ENCODE measurements at places on chromosomes 11 and 22. TPM values are rescaled to one million over a fixed set of nuclear protein-coding genes. Genes with fewer than 3 reads are reported as not detected.
A peak's percentile ranks its signal among the peaks of the same experiment; 100 is the strongest.

DNA sequence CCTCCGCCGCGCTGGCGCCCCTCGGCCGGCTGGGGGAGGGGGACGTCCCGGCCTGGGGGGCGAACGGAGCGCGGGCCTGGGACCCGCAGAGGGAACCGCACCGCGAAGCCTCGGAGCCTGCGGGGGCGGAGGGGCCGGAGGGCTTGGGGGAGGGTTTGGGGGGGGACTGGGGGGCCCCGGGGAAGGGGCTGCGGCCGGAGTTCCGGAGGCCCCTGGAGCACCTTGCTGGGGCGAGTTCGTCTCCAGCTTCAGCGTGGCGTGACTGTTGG, 261 bp upstream of the SCT start:
- no peak for DNase-seq

DNA sequence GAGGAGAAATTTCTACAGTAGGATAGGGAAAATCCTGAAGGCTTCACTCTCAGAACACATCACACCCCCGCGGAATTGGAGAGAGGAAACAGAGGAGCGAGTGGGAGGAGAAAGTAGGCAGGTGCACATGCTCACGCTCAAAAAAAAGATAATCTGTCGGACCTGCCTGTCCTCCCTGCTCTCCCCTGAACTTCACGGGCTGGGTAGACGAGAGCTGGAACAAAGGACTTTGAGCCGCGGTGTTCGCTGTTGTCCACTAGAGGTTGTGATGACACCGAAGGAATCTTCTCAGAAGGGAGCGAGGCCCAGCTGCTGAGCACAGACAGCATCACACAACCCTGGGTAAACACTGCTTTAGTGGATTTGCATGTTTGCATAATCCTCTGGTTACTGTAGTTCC, 5.0 kb downstream of the SEZ6L start:
- DNase-seq, result peak; percentile 67

DNA sequence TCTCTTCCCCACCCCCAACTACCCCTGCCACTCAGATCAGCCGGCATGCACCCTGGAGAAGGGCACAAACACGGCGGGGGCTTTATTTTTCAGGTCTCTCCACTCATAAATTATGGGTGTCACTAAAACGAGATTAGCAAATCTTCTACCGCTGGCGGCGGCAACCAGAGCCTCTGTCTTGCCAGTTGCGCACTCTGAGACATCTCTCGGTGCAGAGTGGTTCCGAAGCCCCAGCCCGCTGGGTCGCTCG, 125.3 kb upstream of the C11orf58 start:
- no peak for DNase-seq

MPZL2 gene
- 5.7 TPM for total RNA-seq

Measured in dorsolateral prefrontal cortex (tissue), 122 donors.